Right ventricle myocardium inferior (tissue), 1 donor: ENCODE measurements at places on chromosomes 11 and 22. TPM values are rescaled to one million over a fixed set of nuclear protein-coding genes. Genes with fewer than 3 reads are reported as not detected.

The YIF1A gene
- total RNA-seq: 48.7 TPM

The HEPN1 gene
- total RNA-seq: not detected

The MS4A7 gene
- total RNA-seq: 14.5 TPM

The BUD13 gene
- total RNA-seq: 7.8 TPM

The RPUSD4 gene
- total RNA-seq: 40.0 TPM

The SCGB1C1 gene
- total RNA-seq: not detected

The HPX gene
- total RNA-seq: not detected

The RBX1 gene
- 74.1 TPM for total RNA-seq

The PGA4 gene
- total RNA-seq: not detected

The GPR83 gene
- total RNA-seq: 0.22 TPM

The EHBP1L1 gene
- 61.0 TPM for total RNA-seq

The ZNRF3 gene
- 5.4 TPM for total RNA-seq

The PTGDR2 gene
- total RNA-seq: 2.4 TPM

The LSP1 gene
- 22.5 TPM for total RNA-seq
